ENCODE measurements at places on chromosomes 12 and 14.

- peak; percentile 29 for DNase-seq
These were observed 129.9 kb upstream of the FRMD6 start for GRCh38 chr14:51521764-51522163.

GRCh38 chr12:69720750-69721149 is 17.9 kb upstream of the RAB3IP start:
- DNase-seq, result no peak

- no peak for DNase-seq
These were observed 307.3 kb downstream of the EGLN3 start for GRCh38 chr14:33643426-33644181.

DNA sequence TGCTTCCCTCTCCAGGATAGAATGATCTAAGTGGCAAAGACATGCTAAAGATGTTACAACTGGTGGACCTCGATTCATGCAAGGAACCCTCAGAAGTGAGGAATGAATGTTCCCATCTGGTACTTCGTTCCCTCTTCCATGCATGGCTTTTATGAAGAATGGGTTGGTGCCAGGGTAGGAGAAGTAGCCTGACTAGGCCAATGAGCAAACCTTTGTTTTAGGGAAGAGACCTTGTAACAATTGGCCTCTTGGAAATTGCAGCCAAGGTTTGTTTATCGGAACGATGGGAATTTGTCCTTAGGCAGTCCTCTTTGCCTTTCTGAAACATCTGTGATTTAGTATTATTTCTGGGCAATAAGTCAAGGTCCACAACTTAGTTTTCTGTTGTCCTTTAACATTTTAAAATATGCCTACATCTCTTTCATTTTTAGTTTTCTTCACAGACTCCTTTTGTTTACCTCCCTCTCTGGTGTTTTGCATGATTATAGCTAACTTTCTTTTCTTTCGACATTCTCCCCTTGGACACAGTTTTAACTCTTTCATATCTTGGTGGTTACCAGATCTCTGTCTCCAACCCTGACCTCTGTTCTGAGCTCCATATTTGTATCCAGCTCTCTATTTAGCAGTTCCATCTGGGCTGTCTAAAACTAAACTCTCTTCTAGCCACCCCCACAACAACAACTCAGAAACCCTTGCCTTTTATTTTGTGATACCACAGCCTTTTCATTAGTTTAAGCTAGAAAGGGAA is 70.0 kb downstream of the DIP2B start:
- DNase-seq, result no peak

DNA sequence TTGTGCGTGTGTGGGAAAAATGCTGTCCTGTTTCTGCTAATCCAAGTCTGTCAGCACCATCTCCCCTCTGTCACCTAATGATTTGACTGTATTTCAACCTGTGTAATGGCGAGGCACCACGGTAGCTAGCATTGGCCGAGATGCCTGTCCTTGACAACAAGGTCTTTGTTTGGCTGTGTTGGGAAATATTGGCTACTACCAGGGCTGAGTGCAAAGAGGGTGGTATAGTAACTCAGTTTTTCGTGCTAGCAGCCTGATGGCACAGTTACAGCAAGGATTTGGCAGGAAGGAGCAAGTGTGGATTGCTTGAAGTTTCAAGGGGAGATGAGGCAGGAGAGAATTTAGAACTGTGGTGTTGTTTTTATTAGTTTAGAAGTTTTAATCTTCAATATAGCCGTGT is 440.3 kb upstream of the RGS6 start:
- no peak for DNase-seq

DNA sequence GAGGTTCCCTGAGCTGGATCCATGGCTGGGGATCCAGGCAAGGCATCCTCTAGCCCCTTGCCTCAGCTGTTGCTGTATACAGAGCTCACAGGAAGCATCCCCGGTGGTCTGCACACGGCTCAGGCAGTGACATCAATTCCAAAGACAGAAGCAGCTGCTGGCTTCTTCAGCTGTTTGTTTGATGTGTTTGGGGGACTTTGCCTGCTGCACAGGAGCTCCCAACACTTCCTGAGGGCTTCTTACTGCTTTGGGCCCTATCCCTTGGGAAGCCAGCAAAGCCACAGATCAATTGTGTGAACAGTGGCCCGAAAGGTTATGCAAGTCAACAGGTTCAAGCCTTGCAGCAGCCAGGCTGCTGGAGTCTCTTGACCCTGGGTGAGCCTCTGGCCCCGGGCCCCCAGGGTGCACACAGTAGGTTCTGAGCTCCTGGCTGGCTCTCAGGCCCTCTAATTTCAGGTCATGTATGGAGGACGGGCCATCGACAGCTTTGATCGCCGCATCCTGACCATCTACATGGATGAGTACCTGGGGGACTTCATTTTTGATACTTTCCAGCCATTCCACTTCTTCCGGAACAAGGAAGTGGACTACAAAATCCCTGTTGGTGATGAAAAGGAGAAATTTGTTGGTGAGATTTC is 42.6 kb downstream of the CCDC92 start:
- DNase-seq, result no peak

DNA sequence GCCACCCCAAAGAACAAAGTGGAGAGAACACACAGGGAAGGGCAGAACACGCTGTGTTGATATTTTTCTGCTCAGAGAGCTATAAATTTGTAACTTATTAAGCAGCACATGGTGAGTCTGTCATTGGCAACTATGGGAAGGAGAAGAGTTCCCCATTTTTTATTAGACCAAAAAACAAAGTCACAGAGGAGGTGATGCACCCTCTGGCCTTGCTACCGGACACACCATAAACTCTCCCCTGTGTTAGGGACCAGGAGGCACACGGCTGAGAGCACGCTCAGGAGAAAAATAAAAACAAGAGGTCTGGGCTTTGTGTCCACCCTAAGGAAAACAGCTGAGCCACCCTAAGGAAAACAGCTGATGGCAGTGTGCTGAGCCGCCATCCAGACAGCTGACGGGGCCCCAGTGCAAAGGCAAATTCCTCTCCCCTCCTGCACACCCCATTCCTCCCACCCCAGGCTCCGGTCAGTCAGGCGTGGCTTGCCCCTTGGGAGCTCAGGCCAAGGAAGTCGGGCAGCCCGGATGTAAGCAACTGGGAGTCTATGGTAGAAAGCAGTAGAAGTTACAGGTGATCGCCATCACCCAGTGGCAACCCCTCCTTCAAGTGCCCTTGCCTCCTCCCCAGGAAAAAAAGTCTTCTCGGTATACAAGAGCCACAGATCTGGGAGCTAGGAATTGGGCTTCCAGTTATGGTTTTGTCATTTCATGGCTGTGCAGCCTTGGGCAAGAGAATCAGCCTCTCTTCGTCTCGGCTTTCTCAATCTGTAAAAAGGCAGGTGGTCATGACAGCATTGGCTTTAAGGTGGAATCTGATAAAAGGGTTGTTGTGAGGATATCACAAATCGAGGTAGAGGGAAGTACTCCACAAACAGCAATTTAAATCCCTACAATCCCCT is 2.4 kb downstream of the PXN start:
- peak; percentile 68 for DNase-seq

GRCh38 chr12:116067892-116068291 is 209.6 kb downstream of the MED13L start:
- no peak for DNase-seq

- DNase-seq, result no peak
These were observed 446.0 kb downstream of the AEBP2 start for GRCh38 chr12:19885093-19885812.

GRCh38 chr12:6928022-6928702 is 403 bp downstream of the ATN1 start:
- DNase-seq, result no peak

- no peak for DNase-seq
These were observed 83.2 kb upstream of the DIO3 start for GRCh38 chr14:101478096-101478495.

GRCh38 chr14:97602438-97603117 is 805.4 kb downstream of the VRK1 start:
- no peak for DNase-seq

GRCh38 chr12:19000836-19001235 is 128.7 kb upstream of the PLEKHA5 start:
- no peak for DNase-seq

Measured in hepatic stellate cell (primary cell).